ENCODE measurements at places on chromosomes 3 and 15.
A peak's percentile ranks its signal among the peaks of the same experiment; 100 is the strongest.

DNA sequence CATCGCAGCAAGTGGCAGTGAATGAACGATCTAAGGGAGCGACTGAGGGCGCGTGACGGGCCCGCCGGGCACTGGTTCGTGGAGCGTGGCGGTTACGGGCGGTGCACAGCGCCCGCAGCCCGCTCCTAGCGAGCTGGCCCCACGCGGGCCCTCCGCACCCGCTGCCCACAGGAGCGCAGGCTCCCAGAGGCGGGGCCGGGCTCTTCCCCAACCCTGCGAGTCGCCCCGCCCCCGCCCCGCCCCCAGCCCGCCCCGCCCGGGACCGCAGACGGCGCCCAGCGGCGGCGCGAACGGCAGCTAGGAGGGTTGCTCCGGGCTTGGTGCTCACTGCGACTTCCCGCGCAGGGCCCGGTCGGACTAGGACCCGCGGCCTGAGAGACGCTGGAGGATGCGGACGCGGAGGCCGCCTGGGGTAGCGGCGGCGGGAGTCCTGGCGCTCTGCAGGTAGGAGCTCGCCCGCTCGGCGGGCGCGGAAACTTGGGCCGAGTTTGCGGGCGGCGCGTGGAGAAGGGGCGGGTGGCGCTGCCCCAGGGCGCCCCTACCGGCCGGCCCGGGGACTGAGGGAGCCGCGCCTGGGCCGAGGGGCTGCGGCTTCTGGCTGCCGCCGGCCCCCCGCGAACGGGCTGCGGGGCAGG lies at the start of gene C15orf39:
Gene C15orf39 (plus strand): TSS at position 267 of the 635 bp plus-strand sequence. CDS start 4,167 bp downstream, outside the sequence.
- DNase-seq, result peak; percentile 92

DNA sequence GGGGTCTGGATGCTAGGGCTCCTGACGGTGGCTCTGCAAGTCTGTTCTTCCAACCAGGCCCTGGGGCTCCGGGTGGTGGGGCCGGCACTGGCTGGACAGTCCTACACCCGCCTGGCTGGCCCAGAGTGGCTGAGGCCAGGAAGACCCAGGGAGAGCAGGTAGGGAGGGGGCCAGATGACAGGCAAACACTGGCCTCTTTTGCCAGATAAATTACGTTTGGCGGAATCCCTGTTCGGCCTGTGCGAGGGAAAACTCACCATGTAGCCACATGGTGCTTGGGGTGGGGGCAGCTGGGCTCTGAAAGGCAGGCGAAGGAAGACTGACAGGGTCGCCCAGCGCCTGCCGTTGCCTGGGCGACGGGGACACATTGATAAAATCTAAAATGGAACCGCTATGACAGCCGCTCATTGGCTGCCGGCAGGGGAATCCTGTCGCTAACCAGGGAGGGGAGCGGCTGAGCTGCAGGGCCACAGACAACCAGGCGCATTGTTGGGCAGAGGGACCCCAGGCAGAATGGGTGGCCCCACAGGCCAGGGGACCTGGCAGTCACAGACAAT lies 30.4 kb downstream of the IQSEC1 start:
- DNase-seq, result peak; percentile 17

GRCh38 chr15:65048241-65048640 lies 3.1 kb downstream of the SLC51B start:
- DNase-seq, result no peak

GRCh38 chr3:161028555-161029153 lies 76.5 kb downstream of the B3GALNT1 start:
- DNase-seq, result no peak

DNA sequence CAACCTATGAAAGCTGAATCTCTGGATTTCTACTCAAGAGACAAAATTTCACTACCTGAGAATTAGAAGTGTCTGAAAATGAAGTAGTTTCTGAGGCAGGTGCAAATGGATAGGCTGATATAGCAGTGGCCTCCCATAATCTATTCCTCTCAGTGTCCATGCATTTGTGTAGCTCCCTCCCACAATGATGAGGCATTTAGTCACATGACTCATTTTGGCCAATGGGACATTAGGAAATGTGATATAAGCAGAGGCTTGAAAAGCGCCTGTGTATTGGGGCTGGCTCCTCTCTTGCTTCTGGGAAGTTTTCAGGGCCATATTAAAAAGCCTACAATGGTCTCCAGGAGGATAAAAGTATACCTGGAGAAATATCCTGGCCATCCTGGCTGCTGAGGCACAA lies 79.7 kb upstream of the MRPL3 start:
- no peak for DNase-seq

- no peak for DNase-seq
Measured at GRCh38 chr15:79904271-79904670, 7.5 kb upstream of the MTHFS start.

DNA sequence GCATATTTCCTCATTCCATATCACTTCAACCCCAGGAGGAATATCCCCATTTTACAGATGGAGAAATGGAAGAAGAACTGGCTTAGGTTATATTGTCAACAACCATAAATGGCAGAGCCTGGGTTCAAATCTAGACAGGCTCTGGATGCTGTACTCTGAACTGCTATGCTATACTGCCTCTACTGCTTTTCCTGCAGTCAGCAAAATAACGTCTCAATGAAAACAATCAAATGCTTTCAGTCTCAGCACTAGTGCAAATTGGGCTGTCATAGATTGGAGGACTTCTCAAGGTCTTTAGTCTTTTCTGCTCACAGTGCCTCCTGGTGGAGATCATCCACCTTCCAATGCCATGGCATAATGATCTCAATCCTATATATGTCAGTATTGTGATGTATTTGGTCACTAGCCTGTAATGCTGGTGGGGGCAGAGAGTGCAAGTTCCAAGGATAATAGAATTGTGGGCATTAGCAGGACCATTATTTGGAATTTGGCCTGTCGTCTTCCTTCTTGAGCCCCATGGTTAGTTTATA lies 285.0 kb downstream of the CLSTN2 start:
- DNase-seq, result no peak

GRCh38 chr15:90087454-90088154 lies 14.7 kb downstream of the IDH2 start:
- peak; percentile 67 for DNase-seq

DNA sequence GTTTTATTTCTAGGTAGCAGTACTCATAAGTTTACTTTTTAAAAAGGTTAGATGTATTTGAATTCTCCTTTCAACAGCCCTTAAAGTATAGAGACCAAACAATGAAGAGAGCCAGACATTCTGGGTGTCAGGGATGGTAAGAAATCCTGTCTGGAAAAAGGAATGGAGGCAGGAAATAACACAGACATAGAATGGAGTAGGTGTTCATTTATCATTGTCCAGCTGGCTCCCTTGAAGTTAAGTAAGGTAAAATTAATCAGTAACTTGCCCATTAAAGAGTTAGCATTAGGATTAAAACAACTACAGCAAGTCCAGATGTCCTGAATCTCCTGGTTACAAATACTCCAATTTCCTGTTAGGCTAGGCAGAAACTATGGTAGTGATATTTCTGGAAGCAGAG lies 13.5 kb upstream of the SUCNR1 start:
- DNase-seq, result no peak

- DNase-seq, result no peak
Measured at GRCh38 chr15:42796955-42797782, 60.2 kb upstream of the CDAN1 start.

- DNase-seq, result no peak
Measured at GRCh38 chr15:75129788-75130187, 71.9 kb upstream of the C15orf39 start.

DNA sequence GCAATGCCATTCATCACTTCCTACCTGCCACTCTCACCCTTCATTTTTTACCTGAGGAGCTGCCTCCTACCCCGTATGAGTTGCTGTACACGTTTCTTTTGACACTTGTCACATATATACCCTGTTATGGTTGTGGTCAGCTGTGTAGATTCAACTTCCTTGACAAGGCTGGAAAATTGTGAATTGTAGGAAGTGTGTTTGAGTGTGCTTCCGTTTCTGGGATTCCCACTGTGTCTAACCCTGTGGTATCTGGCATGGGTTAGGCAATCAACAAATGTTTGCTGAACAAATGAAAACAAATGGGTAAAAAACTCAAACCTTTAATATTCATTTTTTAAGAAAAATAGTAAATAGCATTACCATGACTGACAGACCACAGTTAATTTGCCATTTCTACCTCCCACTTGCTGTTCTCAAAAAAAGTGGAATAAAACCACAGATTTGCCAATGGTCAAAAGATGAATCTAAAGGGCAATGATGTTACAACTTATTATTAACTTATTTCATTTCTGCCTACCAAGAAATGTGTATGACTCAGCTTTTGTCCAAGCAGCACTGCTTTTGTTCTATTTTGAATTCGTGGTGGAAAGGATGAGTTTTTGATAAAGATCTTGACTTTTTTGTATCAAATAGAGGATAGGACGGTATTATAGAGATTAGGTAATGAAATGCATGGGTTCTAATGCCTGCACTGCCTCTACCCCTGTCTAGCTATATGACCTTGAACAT lies 404.6 kb downstream of the LPP start:
- DNase-seq, result peak; percentile 32

DNA sequence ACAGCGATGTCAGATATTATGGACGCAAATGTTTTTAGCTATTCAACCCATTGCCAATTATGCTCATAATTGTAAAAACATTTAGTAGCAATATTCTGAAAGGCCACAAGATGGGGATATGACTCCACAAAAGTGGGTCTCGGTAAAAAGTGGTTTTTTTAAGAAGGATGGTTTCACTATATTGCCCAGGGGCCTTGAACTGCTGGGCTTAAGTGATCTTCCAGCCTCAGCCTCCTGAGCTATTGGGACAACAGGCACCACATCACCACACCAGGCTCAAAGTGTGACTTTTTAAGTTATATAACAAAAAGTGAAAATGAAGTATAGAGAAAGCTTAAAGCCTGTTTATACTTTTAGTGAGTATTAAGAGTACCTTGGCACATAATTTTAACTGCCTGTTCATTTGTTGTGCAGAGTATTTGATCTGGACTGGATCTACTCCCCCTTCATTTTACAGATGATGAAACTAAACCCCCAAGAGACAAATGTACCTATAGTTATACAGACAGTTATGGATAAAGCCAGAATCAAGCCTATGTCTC lies 9.4 kb downstream of the NAA50 start:
- DNase-seq, result peak; percentile 66

All from KBM-7 (cell line).